ENCODE measurements at places on chromosomes 7 and 10.
A peak's percentile ranks its signal among the peaks of the same experiment; 100 is the strongest.

- DNase-seq: no peak
Observed at GRCh38 chr10:69738071-69738470, 63.6 kb upstream of the COL13A1 start.

DNA sequence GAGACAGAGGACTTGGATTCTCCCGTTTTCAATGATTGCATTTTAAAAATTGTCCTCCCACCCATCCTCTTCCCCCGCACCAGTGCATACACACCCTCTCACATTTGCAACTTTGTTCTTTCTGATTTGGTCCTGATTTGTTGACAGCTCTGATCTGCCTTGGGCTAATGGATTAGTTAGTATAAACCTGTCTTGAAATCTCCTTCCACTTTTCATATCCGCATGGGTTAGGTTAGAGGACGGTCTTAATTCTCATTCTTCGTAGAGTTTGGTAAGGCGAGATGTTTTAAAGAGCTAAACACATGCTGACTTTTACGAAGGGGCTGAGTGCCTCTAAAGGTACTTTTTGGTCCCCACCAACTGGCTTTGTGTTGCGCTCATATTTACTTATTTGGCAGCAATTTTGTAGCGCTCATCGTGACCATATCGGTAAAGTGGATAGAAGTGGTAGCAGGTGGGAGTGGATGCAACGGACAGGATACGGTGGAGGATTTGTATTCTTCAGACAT is 1.1 kb downstream of the AHR start:
- no peak for DNase-seq

- DNase-seq: no peak
Observed at GRCh38 chr10:85936161-85936560, 430.4 kb downstream of the GRID1 start.

GRCh38 chr10:36109399-36110023 is 467.4 kb upstream of the FZD8 start:
- no peak for DNase-seq

GRCh38 chr10:43640603-43641002 is 8.1 kb downstream of the ZNF32 start:
- no peak for DNase-seq

GRCh38 chr7:44976746-44977196 is 2.0 kb downstream of the MYO1G start:
- DNase-seq: no peak

GRCh38 chr10:18117276-18117675 is 22.9 kb upstream of the CACNB2 start:
- no peak for DNase-seq

GRCh38 chr7:47314728-47315607 is 266.9 kb downstream of the TNS3 start:
- no peak for DNase-seq

DNA sequence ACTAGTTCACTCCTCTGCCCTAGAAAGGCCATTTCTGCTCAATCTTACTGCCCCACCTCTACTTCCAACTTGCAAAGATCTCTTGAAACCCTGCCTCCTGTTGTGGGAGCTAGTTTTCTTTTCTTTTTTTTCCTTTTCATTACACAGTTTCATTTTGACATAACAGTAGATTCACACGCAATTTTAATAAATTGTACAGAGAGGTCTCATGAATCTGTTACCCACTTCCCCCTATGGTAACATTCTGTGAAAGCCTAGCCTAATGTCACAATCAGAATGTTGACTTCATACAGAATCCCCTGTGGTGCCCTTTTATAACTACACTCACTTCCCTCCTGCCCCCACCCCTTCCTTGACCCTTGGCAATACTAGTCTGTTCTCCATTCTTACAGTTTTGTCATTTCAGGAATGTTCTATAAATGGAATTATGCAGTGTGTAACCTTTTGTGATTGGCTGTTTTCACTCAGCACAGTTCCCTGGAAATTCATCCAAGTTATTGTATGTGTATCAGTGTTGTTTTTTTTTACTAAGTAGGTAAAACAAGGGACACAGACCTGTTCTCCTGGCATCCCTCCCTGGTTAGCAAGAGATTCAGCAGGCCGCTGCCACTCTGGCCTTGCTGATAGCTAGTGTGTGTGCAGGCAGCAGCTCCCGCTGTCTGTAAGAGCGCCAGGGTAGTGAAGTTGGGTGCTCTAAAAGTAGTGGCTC is 21.5 kb downstream of the CHST3 start:
- DNase-seq: peak; percentile 39

GRCh38 chr7:37371755-37372154 is 76.9 kb downstream of the ELMO1 start:
- DNase-seq: no peak

GRCh38 chr10:75202321-75203045 is 8.1 kb upstream of the VDAC2 start:
- no peak for DNase-seq

DNA sequence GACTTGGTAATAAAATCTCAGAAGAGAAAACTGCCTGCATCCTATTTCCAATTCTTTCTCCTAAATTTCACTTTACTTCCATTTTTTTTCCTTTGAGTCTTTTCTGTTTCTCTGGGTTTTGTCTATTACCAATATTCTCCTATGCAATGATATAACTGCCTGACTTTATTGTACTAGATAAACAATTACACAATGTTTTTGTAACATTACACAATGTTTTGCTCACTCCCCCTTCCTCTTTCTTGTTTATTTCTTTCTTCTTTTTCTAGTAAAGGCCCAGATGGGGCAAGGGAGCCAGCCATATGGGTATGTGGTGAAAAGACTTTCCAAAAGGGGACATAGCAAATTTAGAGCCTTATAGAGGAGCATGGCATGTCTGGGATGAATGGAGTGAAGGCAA is 278.7 kb upstream of the PHYHIPL start:
- DNase-seq: no peak

GRCh38 chr10:58704226-58704625 is 191.6 kb downstream of the BICC1 start:
- DNase-seq: no peak

DNA sequence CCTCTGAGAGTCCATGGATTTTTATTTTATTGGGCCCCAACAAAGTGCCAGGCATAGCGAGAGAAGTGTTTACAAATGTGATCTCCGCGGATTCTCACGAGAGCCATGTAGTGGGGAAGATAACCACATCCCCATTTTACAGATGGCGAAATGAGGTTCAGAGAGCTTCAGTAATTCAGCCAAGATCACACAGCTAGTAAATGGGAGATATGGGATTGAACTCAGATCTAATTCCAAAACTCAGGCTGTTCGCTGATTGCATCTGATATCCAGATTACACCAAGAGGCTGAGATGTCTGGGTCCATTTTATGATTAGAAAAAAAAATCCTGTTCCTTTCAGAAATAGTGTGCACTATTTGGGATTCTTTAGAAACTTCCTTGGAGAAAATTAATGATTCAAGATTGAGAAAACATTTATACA is 1.3 kb downstream of the FAS start:
- no peak for DNase-seq

DNA sequence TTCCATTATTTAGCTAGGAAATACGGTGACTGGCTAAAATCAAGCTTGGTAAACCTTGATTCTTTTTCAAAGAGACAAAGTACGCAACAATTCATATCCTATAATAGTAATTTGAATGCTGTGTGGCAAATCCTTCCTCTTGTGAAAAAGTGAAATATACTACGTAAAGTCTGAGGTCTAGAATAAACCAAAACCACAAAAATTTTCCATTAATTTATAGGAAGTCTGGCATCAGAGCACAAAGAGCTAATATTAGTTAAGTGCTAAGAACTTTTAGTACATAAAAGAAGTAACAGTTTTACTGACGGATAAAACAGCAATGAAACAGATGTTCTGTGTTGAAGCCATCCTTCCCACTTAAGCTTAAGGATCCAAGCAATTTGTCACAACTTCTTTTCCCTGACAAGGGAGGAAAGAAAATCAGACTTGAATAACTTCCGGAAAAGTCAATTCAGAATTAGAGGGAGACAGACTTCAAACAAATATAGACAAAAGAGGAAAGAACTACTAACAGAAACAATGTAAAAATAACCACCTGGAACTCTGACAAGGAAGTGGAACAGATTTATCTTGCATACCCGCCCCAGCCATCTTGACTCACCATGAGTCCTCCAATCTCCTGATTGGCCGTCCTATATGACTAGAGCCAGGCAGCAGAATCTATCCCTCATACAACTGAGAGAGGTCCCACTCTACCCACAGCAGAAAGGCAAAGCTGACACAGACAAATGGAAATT is 34.6 kb downstream of the RHEB start:
- peak; percentile 22 for DNase-seq

DNA sequence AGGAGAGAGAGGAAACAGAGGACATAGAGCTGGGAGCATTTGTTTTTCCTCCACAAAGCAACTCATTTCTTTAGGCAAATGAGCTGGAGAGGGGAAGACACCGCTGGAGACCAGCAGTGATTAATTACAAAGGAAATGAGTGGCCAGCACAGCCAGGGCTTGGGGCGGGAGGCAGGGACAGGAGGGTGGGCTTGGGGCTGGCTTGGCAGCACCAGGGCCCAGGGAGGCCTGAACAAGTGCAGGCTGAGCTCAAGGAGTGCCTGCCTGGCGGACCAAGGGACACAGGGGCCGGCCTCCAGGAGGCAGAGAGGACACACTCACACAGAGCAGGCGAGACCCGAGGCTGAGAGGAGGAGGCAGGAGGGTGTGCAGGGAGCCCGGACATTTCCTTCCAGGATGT is 149.0 kb upstream of the UNC5B start:
- DNase-seq: no peak

DNA sequence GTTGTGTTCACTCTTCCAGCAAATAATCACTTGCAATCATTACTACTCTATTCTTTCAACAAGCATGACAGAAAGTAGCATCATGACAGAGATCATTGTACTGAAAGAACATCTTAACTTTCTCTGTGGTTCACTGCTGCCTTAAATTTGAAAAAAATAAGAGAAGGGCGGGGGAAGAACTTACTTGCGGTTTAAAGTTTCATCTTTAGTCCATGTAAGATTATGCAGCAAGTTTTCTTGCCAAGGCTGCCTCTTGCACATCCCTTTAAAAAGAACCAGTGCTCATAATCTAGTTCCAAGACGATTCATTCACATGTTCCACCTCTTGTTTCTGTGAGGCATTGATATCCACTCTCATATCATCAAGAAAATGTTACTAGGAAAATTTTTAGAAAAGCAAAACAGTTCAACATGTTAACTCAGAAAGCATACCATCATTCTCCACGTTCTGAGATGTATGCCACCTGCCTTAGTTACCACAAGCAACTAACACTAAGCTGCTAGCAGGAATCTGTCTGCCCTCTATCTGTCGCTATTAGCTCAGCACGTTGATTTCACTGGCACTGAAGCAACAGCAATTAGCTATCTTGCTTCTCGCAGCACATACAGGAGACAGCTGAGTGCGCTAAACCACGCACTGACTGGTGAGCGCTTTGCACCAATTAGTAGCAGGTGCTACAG is at the start of gene PCDH15:
Gene PCDH15, minus strand, starts transcription at position 491 of the 681 bp plus-strand sequence. CDS start 136,969 bp downstream, outside the sequence.
- no peak for DNase-seq

DNA sequence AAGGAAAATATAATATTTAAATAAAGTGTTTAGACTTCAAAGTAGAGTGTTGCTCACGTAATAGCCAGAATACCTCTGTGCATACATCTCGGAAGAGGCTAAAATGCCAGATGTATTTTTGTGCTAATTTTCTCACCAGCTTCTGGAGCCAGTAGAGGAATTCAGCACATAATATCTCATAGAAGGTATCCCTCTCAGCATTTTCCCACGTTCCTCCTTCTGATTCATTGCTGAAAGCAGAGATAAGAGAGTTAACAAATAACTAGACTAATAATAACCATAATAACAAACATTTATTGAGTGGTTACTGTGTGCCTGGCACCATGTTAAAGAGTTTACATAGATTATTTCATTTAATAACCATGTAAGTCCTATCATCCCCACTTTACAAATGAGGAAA is 123.6 kb downstream of the VTI1A start:
- DNase-seq: no peak

DNA sequence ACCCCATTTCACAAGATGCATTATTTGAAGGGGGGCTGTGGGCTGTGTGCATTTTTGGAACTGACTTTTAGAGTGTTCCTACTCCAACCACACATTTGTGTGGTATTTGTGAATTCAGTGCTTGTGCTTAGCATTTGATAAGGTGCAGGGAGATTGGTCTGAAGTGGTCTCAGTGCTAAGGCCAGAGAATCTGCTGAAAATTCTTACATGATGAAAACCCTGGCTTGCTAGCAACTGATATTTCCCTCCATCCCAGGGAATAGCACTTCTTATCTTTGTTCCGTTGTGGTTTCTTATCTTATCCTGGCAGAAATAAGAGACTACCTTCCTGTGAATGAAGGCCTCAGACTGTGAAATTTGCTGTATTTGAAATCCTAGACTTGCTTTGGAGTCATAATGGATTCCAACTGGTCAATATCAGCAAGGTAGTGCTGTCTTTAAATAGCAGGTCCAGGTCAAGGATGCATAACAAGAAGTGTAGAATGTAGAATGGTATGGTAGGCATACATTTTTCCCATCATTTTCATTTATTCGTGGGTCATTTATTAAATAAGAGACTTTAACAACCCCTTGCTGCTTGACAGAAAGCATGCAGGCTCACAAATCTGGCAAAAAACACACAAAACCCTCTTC is 986.9 kb downstream of the REEP3 start:
- DNase-seq: no peak

- no peak for DNase-seq
Observed at GRCh38 chr10:8269976-8270375, 215.5 kb downstream of the GATA3 start.

DNA sequence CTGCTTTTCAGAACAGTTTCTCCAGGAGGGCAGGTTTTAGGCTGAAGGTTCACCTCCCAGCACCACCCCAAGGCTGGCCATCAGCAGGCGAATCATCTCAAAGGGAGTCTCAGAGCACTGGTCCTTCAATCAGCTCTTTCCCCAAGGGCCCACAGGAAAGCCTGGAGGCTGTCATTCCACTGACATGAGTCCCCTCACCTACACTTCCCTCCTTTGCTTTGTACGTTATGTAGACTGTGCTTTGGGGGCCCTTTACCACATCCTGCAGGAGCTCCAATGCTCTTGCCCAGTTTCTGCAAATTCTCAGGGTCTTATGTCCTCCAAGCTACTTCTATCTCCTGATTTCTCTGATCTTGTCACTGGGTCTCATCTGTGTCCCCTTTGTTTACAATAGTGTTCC is 15.4 kb downstream of the WDFY4 start:
- DNase-seq: no peak

GRCh38 chr10:130773941-130774340 is 537.6 kb downstream of the TCERG1L start:
- no peak for DNase-seq

GRCh38 chr7:131231381-131232220 is 96.1 kb upstream of the MKLN1 start:
- DNase-seq: peak; percentile 26

DNA sequence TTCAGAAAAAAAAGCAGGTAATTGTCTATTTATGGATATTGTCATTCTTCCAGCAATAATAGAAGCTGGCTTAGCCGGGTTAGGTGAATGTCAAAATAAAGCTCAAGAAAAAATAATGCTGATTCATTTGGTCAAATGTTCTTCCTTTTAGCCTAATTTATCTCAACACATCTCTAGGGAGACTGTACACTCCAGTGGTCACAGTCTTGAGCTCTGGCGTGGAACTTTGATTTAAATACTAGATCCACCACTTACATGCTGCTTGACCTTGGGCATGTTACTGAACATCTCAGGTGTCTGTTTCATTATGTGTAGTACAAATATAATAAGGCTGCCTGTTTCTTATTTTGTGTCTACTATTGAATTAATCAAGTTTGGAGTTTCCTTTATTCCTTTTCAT is 22.0 kb downstream of the PRTFDC1 start:
- DNase-seq: no peak

- no peak for DNase-seq
Observed at GRCh38 chr10:16787361-16787791, 29.8 kb downstream of the RSU1 start.

Measured in fibroblast of skin of left biceps (primary cell).